ENCODE measurements at places on chromosomes 3 and 15.
A peak's percentile ranks its signal among the peaks of the same experiment; 100 is the strongest.

DNA sequence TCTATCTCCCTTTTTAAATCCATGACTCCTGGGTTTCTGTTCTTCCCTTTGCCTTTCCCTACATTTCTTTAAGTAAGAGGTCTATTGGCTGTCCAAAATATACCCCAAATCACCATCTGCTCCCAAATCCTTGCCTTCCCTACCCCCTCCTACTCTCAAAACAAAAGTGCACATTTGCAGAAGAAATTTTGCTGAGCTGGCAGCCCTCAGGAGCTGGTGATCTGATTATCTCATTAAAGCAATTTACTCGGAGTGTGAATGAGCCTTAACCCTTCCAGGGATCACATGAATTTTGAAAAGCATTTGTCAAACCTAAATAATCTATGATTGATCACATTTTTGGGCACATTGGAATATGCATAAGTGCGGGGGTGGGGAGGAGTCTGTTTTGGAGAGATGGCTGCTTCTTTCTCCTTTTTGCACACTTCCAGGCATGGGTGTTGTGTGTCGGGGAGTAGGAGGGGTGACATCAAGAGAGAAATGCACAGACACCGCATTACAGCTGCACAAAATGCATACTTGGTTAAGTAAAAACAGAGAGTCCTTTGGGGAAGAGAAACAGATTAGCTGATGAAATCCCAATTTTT, 892.6 kb downstream of the TUSC7 start:
- DNase-seq: no peak

GRCh38 chr15:23839893-23840474, 152.9 kb upstream of the NDN start:
- DNase-seq: no peak

DNA sequence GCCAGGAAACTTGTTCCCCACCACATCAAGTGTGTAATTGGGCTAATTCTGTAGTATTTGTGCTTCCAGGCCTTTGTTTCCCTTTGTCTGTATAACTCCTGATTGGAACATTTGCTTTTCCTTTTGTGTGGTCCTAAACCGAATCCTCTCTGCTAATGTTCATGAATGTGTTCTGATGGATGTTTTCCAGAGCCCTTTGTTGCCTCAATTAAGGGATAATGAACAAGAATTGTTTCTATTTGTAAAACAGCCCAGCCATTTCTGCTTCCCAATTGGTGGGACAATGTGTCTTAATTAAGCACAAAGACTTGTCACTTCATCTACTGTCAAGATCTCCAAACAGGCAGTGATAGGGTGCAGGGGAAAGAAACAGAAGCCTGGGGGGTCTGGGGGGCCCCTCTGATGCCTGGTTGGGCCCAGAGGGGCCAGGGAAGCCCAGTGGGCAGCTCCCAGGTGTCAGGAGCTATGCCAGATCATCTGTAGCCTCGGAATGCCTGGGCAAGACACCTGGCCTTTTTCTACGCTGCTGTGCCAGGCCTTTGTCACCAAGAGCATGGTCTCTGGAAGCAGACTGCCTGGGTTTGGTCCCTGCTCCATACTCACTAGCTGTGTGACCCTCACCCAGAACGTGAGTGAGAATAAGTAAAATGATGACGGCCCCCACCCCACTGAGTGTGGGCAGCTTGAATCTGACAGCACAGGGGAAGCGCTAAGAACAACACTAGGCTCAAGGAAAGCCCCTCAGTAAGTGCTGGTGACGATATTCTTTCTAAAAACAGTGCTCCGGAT, 116.6 kb upstream of the PRR20G start:
- DNase-seq: peak; percentile 24

GRCh38 chr15:75170711-75171341, 30.9 kb upstream of the C15orf39 start:
- DNase-seq: no peak

DNA sequence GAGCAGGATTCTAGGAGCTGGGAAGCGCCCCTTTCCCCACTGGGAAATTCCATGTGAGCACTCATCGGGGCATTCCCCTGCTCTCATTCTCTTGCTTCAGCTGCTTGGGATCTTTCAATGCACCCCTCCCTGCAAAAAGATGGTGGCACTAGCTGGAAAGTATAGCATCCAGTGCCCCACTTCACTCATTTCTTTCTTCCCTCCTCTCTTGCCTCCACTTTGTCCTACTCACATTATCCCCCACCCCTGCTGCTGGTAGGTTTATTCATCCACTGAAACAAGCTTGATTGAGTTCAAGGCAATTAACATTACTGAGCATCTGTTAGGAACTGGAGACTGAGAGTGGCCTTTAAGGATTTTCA, 84.8 kb upstream of the LIMD1 start:
- DNase-seq: no peak

DNA sequence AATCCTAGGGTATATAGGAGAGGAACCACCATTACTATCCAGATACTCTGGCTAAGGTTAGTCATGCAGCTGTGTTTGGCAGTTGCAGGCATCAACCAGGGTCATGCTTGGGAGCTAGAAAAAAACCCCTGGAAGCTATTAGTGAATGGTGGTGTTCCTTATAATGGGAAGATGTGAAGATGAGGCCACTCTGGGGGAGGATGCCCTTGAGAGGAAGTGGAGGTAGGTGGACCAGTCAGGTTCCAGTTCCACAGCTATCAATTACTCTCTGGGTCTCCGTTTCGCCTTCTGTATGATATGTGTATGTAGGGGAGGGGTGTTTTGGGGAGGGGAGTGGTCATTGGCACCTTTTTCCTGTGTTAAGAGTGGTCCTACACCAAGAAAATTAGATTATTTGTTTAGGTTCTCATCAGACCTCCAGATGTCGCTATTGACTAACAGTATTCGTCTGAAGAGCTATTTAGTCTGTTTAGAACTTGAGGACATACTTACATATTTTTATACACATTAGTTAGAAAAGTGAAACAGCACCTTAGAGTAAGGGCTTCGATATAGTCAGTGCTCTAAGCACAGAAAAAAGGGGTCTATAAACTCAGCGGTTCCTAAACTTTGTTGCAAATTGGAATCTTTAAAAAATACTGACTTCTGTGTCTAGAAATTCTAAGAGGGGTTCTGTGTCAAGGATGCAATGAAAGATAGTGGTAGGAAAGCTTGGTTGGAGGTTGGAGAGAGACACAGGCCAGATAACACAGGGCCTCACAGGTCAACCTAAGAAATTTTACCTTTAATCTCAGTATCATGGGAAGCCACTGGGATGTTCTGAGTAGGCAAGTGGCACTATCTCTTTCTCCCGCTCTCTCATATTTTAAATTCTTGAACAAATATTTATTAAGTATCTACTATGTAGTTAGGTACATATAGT, 9.1 kb upstream of the HPS3 start:
- DNase-seq: no peak

- no peak for DNase-seq
Measured at GRCh38 chr15:50977162-50977561, 68.7 kb downstream of the AP4E1 start.

DNA sequence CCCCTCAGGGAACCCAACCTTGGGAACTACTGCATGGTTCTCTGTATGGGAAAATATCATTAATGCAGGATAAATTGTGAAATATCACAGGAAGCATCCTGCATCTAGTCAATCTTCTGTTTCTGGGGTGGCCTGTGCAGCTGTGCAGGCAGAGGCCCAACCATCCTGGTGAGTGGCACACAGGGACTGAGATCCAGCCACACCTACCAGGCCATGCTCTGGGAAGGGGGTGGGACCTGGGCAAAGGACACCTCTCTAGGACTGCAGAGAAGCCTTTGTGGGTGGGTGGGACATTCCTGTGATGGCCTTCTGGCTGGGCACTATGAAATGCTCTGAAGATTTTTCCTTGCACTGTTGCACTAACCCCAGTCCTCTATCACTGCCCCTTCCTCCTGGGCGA, 26.8 kb downstream of the CCRL2 start:
- DNase-seq: no peak

GRCh38 chr3:87173776-87174175, 53.3 kb upstream of the CHMP2B start:
- no peak for DNase-seq

- DNase-seq: no peak
Measured at GRCh38 chr3:102528727-102529126, 93.9 kb downstream of the ZPLD1 start.

DNA sequence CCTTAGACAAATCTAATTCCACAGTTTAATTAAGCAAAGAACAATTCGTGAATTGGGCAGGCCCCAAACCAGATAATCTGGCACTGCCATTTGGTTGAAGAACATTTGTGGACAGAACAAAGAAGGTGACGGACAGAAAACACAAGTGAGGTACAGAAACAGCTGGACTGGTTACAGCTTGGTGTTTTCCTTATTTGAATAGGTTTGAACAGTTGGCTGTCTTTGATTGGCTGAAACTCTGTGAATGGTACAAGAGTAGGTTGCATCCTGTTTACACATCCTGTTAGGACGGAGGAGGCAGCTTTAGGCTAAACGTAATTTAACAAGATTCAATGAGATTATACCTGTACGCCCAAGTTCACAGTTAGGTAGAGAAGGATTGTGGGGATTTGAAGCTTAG, 114.4 kb downstream of the LPP start:
- no peak for DNase-seq

DNA sequence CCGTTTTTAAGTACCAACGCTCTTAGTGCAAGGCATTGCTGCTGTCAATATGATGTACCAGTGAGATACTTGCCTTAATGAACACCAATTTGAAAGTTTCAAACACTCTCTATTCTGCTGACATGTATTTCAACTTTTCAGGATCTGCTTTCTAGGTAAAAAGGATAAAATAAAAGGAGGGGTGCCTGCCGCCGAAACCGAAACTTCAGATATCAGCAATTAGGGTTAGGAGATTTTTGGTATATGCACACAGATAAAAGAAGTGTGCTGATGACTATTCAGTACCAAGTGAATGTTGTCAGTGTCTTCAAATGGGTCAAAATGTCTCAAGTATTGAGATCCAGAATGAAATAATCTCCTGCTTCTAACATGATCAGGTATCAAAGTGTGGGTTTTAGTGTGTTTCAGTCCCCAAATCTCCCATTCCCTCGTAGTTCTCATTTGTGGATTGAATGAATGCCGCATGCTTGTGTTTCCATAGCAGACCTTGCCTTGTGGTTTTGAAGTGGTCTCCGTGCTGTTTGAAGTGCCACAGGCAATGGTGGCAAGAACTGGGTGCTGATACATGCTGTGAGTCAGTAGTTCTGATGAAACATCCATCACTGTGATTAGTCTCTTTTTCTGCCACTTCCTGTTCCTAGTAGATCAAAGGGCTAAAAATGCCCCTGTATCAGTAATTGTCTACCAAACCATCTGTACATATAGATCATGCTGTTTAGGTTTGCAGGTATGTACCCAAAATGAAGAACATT, 22.5 kb downstream of the CHST14 start:
- no peak for DNase-seq

DNA sequence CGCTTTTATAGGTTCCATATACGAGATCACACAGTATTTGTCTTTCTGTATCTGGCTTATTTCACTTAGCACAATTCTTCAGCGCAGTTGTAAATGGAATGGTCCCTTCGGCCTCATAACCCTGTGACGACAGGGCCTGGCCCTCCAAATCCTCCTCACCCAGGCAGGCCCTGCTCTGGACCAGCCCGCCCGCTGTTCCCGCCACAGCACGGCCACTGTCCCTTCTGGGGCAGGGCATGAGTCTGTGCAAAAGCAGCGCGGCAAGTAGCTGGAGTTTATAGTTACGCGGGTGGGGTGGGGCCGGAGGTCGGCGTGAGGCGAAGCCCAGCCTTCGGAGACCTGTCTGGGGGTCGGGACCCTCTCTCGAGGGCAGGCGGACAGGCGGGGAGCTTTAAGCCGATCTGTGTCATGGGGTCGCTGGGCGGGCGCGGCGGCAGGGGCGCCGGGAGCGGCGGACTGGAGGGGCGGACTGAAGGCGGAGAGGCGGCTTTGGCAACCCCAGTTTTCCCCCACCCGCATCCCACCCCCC, 543 bp downstream of the ARPIN start:
- DNase-seq: peak; percentile 78

DNA sequence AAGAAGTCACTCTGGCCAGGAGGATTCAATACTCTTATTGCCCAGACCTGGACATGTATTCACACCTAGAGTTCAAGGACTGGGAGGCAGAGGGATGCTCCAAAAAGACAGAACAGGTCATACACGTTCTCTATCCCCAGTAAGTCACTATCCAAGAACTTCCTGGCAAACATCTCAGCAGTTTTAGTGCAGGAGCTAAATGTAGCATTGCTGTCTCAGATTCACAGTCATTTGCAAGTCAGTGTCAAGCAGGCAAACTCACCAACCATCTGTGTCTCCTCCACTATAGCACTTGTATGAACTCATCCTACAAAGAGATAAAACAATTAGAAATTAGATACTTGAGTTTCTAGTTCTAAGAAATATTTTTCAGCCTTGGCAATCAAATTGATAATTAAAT, 38.4 kb downstream of the ABHD17C start:
- no peak for DNase-seq

GRCh38 chr3:160126051-160126450, 99.2 kb upstream of the C3orf80 start:
- DNase-seq: no peak

- DNase-seq: no peak
Measured at GRCh38 chr3:40858364-40859115, 333.8 kb downstream of the ZNF621 start.

DNA sequence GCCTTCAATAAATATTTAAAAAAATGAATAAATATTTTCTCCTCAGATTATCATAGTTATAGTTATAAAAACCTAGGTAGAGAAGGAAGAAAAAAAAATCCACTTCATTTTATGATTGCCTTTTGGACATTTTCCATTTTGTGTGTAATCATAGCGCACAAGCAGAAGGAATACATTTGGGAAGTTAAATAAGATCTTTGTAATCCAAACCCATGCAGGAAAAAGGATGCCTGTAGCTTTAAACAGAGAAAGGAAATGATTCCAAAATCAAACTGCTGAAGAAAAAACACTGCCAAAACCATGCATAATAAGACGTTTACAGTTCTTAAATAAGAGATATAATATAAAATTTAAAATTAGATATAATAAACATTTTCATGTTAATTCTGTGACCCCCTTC, 7.4 kb upstream of the CCDC54 start:
- no peak for DNase-seq

DNA sequence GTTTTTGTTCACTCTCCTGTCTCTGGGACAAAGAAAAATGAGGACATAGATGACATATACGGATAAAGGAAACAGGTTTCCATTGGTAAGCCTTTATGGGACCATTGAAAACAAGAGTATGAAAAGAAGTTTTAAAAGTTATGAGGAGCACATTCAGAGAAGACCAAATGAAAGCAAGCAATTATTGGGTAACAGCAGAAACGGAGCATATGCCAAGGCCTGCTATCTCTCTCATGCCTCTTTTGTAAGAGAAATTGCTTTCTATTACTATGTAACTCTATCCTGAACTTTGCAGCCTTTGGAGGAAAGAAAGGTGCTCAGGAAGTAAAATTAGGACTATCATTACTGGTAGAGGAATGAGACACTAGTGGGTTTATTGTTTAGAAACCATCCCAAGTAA, 14.9 kb upstream of the DPH6 start:
- no peak for DNase-seq

GRCh38 chr3:108410531-108410984, 99.8 kb downstream of the MYH15 start:
- DNase-seq: no peak
